ENCODE measurements at places on chromosomes 2 and 18.

GRCh38 chr2:16081316-16082200 is 141.2 kb downstream of the MYCN start:
- no peak for DNase-seq

GRCh38 chr2:4909346-4910009 is 782.7 kb upstream of the SOX11 start:
- no peak for DNase-seq

DNA sequence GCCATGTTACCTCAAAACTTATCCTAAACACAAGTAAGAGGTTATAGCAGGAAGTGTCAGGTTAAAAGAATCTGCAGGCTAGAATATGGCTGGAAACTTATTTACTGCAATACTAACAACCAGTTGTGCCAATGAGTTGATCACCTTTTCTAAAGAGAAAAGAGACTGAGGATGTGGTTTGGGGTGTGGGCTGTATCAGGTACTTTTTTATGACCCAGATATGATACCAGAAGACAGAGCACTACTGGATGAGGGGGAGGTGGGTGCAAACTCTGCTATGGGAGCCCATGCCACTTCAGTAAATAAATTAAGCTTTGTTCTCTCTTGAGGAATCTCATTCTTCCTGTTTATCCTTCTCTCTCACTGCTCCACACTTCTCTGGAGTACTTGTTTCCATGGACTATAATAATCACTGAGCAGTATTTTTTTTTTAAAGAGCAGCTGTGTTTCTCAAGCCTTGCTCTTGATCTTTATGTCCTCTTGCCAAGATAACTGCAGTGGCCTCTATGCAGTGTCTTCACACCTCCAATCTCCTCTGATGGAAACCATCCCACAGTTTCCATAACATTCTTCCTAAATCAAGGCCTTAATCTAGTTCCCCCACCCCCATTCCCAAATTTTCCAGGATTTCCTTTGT is 51.2 kb upstream of the NOSTRIN start:
- DNase-seq = no peak

DNA sequence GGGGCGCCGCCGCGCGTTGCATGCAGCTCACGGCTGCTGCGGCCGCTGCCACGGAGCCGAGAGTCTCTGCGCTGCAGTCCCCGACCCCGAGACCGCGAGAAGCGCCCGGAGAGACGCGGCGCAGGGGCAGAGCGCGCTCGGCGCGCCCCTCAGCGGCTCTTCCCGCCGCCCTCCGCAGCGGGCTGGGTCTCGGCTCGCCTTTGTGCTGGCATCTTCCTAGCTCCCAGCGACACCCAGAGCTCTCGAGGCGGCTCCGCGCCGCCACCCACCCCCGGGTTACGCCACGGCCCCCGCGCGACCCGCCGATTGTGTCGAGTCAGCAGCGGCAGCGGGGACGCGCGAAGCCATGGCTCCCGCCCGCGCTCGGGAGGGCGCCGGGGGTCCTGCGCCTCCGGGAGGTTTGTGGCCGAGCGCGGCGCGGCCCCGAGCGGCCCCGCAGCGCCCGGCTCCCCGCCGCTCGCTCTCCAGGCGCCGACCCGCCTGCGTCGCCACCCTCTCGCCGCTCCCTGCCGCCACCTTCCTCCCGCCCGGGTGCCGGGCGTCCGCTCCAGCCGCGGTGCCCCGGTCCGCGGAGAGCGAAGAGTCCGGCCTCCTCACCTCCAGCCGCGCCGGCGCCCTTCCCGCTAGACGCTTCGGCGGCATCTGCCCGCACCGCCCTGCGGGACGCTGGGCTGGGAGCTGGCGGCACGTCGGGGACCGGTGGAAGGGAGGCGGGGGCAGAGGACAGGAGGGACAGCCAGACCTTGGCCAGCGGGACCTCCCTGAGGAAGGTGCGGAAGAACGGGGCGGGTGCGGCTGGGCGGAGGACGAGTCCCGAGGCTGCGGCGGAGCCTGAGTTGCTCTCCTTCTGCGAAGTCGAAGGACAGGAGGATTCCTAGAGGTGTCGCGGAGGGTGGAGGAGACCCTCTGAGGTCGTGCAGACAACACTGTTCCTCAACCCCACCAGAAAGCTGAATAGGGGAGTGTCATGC is 46.3 kb upstream of the CCDC150 start:
- no peak for DNase-seq

DNA sequence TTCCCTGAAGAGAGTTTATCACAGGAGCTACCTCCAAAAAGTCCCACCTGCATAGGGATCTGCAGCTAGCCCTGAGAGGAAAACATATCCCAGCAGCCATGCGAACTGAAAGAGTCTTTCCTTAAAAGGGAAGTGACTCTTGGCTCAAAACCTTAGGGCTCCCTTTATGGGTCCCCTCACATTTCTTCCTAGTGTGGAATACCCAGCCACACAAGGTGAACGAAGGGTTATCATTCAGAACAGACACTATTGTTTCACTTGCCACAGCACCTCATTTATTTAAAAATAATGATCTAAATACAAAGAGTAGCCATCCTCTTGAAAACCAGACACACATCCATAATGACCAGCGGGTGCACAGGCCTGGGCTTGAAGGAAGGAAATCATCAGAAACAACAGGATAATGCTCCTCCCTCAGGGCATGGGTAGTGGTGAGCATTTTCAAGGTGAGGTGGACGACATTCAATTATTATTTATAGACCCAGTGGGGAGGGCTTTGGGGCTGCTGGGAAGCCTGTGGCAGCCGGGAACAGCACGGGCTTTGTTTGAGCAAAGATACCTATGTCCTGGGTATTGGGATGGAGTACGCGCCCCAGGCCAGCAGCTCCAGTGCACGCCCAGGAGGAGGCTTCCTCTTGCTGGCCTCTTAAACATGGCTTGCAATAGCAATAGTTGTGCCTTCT is 119.0 kb upstream of the ITGA6 start:
- DNase-seq = no peak

- DNase-seq = peak; percentile 62
Observed at GRCh38 chr2:211144078-211144477, 587.7 kb downstream of the CPS1 start.

DNA sequence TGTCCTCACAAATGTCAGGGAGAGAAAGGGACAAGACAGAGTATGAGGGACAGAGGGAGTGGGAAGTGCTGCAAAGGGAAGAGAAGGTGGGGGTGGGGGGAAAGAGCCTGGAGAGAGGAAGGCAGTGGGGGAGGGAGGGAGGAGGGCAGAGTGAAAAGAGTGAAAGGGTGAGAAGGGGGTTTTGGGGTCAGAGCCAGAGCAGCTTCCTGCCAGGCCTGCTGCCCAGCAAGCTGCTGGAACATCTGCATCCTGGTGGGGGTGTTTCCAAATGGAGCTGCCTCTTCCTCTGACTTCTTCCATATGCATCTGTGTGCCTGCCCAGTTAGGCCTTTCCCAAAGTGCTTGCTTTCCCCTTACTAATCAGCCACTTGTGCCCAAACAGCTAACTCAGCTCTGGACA is 94.3 kb upstream of the CELF4 start:
- no peak for DNase-seq

DNA sequence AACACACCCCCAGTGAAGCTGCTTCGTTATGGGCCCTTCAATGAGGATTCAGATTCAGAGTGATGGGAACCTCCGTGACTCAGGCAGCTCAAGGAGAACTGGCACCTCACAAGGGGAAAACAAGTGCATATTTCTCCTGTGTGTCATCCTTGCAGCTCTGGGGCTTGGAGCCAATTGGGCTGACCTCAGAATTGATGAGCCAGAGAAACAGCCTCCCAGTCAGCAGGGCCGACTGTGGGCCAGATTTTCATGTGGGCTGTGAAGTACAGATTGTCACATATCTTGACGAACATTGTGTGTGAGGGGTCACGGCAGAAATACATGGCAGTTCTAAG is 189.6 kb upstream of the SP5 start:
- DNase-seq = peak; percentile 86

- DNase-seq = no peak
Observed at GRCh38 chr2:217946051-217946450, 56.7 kb downstream of the TNS1 start.

DNA sequence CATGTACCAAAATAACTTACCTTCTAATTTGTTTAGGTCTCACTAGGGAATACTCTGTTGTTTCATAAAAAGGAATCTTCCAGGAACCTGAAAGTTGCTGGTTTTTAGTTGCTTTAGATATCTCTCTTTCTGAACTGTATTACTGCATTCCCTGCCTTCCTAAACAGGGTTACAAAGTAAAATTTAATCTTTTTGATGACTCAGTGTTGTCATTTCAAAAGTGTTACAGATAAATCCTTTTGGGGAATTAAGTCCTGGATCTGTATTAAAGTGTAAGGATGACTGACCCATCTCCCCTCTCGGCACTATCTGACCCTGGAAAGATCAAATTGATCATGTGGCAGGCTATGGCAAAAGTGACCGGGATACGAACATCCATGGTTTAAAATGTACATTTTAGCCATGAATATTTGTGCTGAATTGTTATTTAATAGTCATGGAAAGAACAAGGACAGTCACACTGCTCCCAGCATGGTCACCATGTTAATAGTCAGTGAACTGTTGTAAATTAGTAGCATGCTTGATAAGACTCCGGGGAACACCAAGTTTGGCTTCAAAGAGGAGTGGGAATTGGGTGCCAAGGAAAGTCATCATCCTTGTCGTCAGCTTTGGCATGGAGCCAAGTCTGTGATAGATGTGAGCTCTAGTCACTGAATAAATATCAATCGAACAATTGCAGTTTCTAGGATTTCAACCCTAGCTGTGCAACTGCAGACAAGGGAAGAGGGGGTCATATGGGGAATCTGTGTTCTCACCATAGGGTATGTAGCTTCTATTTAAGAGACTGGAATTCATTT is 4.2 kb downstream of the PLEKHA3 start:
- DNase-seq = no peak

- DNase-seq = no peak
Observed at GRCh38 chr18:9824474-9824832, 61.3 kb upstream of the TXNDC2 start.

GRCh38 chr2:63051042-63051794 is 588 bp downstream of the OTX1 start:
- DNase-seq = no peak

DNA sequence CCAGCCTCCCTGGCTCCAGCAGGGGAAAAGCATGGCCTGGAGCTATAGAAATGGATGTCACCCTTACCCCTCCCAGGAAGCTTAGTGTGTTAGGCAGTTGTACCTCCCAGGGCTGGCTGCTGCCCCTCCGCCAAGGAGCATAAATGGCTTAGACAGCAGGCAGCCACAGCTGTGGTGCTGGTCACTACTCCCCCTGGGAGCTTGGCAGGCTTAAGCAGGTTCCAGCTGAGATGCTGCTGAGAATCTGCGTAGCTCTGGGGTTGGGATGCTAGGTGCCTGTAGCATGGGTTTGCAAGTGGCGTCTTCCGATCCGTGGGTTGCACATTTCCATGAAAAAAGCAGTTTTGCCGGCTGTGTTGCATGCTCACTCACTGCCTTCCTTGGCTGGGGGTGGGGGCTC is 369.7 kb downstream of the CTNNA2 start:
- DNase-seq = no peak

DNA sequence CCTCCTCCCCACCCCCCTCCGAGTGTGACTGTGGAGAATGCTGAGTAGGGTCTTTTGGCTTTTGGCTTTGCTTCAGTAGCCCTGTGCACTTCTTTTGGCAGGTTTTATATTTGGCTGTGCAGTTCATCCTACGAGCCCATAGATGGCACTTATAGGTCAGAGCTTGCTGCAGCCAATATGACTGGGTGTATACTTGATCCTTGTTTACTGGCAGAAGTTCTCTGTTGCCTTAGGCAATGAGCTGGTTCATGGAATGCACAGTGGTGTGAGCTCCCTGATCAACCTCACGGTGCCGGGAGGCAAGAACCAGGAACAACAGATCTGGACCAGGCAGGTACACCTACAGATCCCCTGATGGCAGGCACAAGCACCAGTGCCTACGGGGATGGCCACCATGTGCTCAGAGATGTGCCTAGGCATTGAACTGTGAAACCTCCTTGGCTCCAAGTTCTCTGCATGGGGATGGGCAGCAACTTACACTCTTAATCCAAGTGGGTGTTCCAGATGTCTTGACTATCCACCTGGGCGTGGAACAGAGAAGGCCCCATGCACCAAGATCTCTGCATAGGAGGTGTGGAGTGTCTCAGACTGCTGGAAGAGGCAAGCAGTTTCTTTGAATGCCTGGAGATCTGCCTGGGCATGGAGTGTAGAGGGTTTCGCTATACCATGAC is 190.4 kb downstream of the KIAA1328 start:
- DNase-seq = no peak

- DNase-seq = peak; percentile 68
Observed at GRCh38 chr2:105437708-105438103, 38.9 kb upstream of the FHL2 start.

DNA sequence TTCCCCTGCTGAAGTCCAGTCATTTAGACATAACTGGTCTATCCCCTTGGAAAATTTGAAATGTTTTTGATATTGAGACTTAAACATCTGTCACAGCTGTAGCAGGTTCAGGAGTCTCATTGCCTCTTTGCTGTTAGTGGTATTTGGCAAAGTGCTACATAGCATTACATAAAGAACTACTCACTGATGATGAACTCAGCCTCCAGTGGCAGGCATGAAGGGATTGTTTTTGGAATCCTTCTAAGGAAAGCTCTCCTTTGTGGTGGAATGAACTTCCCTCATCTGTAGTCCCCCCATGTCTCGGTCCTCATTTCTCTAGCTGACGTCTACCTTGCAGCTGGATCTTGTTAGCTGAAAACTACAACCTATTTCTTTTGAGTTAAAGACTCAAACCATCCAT is 111.6 kb downstream of the TACR1 start:
- DNase-seq = peak; percentile 17

DNA sequence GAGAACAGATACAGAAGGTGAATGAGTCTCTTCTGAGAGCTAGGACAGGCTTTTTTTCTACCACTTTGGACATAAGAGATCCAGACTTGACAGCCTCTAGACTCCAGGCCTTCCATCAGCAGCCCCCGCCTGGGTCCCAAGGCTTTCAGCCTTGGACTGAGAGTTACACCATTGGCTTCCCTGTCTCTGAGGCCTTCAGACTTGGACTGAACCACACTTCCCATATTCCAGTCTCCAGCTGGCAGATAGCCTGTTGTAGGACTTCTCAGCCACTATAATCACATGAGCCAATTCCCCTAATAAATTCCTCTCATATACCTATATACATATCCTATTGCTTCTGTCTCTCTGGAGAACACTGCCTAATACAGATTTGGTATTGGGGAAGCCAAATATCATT is 128.2 kb downstream of the MCFD2 start:
- no peak for DNase-seq

DNA sequence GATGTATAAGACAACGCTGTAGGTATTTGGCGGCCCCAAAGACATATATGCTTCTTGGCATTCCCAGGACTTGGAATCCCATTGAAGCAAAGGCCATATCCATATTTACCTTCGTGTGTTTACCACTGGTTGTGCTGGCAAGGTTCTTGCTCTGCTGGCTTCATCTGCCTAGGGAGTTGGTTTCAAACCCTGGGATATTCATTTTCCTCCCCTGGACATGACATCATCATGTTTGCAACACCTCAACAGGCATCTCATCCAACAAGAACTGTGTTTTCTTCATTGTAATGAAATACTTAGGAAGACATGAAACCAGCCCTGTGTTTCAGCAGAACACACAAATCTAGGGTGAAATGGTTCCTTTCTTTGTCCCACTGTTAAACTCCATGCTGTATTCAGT is 77.9 kb upstream of the PHLPP1 start:
- no peak for DNase-seq
